Activated CD4-positive, alpha-beta T cell treated with anti-CD3 and anti-CD28 coated beads for 48 hours (primary cell): ENCODE measurements at places on chromosomes 4 and X.

GRCh38 chr4:47837908-47838294 lies at the start of gene CORIN:
Gene CORIN, minus strand, starts transcription at chr4:47838067. Its CDS starts 118 bp downstream, at chr4:47837949.
- DNase-seq: peak; percentile 8

DNA sequence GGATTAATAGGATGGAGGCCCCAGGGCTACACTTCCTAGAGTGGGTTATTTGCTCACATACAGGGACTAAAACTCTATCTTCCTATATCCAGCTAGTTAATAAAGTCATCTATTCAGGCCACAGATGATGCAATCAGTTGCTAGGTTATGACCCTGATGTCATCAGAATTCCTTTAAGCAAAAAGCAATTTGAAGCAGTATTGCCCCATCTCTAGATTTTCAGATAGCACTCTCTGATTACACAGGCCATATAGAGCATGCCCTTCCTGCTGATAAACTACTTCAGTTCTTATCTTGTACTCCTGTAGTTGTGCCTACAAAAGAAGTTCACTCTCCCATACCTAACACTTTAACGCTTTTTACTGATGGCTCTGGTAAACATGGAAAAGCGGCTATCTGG lies 84.8 kb downstream of the TMEM144 start:
- no peak for DNase-seq

GRCh38 chr4:173236301-173236700 lies 67.7 kb downstream of the GALNT7 start:
- no peak for DNase-seq

DNA sequence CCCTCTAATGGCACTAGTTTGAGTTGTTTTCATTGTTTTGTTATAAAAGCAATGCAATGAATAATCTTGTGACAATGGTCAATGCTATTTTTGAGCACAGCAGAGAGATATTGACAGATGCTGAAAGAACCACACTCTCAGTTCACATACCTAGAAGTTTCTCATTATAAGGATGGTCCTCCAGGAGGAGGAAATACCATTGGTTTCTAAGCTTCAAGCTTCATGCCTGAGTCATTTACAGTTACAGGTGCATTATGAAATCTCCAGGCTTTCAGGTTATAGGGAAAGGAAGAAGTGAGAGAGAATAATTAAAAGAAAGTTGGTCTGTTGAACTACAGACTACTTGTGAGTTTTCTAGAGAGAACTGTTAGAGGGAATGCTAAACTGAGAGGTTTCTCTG lies 75.3 kb downstream of the PWWP3B start:
- DNase-seq: no peak

DNA sequence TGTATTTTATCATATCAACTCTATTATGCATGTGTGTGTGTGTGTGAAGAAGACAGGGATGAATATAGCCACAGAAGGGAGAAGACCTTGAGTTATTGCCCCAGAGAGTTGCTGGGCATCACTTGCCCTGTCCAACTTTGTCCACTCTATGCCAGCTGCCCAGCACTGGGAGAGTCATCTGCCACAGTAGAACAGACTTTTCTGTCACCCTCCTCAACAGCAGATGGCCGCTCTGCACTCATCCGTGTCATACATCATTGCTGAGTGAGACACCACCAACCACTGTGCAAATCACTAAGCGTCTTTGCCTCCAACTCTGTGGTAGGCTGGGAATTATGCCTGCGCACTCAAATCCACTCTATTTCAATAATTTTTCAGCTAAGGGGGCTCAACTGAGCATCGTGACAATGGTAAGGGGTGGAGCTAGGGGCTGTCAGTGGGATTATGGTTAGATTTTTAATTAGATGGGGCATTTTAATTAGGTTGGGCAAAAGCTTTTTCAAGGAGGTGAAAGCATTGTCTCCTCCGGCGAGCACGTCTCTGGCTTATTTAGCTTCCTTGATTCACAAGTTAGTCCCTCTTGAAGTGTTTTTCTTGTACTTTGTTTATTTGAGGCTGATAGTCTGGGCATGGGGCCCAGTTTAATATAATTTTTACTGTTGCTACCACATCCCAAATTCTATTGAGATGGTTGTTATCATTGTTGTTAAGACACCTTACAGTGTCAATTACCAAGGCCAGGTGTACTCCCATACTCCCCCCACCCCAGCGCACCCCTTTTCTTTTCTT lies 100.1 kb upstream of the KLF3 start:
- no peak for DNase-seq

GRCh38 chr4:107215222-107215621 lies 179.1 kb upstream of the DKK2 start:
- no peak for DNase-seq

- no peak for DNase-seq
Observed at GRCh38 chrX:132333351-132333750, 114.1 kb upstream of the RAP2C start.

GRCh38 chr4:6674500-6675149 lies 19.1 kb upstream of the S100P start:
- peak; percentile 72 for DNase-seq

DNA sequence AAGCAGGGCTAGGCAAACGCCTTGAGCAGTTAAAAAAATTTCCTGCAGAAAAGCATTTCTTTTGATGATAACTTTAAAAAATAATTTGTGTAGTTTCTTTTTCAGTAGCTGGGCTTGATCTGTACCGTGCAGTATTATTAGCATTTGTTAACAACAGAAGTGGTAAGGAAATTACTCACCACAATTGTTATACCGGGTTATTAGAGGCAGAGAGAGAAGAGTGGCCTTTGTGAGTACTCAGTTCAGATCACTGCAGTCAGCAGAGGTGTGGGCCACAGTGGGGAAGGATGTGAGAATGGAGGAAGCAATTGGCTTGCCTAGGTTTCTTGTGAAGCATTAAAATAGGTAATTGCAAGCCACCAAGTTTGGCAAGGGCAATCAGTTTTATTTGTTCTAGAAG lies 14.3 kb upstream of the IL21 start:
- no peak for DNase-seq

- no peak for DNase-seq
Observed at GRCh38 chr4:141638230-141638629, 1.8 kb downstream of the IL15 start.

GRCh38 chr4:56512166-56512565 lies 6.6 kb downstream of the ARL9 start:
- no peak for DNase-seq

- no peak for DNase-seq
Observed at GRCh38 chr4:17385403-17385802, 126.5 kb downstream of the QDPR start.

GRCh38 chr4:139020384-139020783 lies 4.8 kb downstream of the NOCT start:
- DNase-seq: no peak

- DNase-seq: no peak
Observed at GRCh38 chr4:85398276-85398675, 76.7 kb upstream of the ARHGAP24 start.

- DNase-seq: no peak
Observed at GRCh38 chr4:6271206-6271605, 1.6 kb downstream of the WFS1 start.

- DNase-seq: no peak
Observed at GRCh38 chr4:48484494-48485168, 1.5 kb downstream of the SLC10A4 start.

GRCh38 chrX:125641405-125641804 lies 321.7 kb downstream of the TEX13C start:
- DNase-seq: no peak

GRCh38 chr4:118957722-118958445 lies 69.2 kb downstream of the SYNPO2 start:
- DNase-seq: no peak

- DNase-seq: no peak
Observed at GRCh38 chr4:161329852-161330251, 833.9 kb downstream of the FSTL5 start.

DNA sequence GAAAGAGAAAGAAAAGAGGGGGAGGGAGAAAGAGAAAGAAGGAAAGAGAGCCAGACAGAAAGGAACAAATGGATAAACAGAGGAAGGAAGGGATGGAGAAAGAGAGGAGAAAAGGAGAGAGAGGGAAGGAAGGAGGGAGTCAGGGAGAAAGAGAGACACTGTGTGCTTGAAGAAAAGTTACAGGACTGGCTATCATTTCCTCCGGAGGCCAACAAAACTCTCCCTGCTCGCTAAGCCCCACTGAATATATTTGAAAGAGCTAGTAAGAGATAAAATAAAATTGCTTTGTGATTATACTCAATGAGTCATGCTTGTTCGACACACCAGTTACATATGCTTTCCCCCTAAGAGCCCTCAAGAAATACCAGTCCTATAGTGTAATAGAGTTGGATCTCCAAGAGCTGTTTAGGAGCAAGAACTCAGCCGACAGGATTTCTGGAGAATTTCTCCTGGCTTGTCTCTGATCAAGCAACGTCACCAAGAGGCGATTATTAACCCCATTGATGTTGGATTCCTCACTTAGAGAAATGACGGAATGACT lies 102.2 kb downstream of the MXRA5 start:
- DNase-seq: no peak
